ENCODE measurements at places on chromosomes 5 and 9. TPM values are rescaled to one million over a fixed set of nuclear protein-coding genes. Genes with fewer than 3 reads are reported as not detected.

SH3PXD2B gene
- 27.9 TPM for total RNA-seq

KIAA0825 gene
- total RNA-seq: 1.6 TPM

GGTA1 gene
- 9.0 TPM for total RNA-seq

GRCh38 chr5:124494540-124495116 lies 251.8 kb downstream of the ZNF608 start:
- DNase-seq: no peak

DNA sequence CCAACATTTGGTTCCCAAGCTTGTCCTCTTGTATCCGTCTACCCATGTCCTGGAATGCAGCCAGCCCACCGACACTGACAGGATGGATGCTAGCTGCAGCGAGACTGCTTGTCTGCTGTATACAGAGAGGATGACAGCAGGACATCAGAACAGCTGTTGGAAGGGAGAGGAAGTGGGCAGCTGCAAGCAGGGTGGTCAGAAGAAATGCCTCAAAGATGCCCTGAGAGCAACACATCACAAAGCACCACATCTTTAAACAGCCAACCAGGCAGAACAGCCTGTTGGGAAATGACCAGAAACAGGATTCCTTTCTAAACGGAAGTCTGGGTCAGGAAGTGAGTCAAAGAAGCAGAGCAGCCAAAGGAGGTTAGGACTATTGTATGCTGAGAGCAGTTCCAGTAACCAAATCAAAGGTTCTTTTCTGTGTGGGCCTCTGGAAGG lies 219.1 kb downstream of the NDUFS4 start:
- DNase-seq: no peak

PALM2AKAP2 gene
- total RNA-seq: 3.3 TPM

GNA14 gene
- total RNA-seq: 0.53 TPM

DNA sequence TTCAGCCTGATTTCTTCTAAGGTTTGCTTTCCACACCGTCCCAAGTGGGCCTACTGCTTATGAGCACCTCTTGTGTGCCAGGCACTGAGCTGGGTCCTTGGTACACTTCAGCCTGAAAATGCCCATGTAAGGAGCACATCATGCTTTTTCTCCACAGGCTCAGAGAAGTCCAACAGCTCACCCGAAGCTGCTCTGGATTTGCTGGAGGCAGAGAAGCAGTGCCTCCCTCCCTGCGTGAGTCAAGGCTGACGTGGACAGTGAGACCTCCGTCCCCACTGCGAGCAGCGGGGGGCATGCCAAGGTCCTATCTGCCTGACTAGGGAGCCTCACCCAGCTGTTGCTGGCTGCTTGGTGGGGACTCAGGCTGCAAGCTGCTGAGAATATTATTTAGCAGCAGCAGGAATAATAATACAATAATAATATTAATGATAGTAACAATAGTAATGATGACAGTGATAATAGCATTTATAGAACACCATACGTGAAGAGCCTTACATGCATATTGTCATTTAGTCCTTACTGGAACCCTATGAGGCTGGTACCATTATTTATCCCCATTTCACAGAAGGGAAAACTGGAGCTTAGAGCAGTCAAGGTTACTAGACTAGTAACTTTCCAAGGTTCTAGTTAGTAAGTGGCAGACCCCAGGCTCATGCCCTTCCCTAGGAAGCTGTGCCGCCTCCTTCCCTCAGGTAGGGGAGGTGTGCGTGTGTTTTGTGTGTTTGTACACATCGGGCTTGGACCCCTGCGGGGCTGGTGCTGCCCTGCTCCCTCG lies 194.8 kb downstream of the HSPA4 start:
- DNase-seq: no peak

GRCh38 chr5:32520356-32520755 lies 65.0 kb upstream of the SUB1 start:
- DNase-seq: no peak

GRCh38 chr5:51389288-51389576 lies 6.0 kb downstream of the ISL1 start:
- no peak for DNase-seq

PCDHB10 gene
- 1.0 TPM for total RNA-seq

NFIB gene
- total RNA-seq: 68.7 TPM
